Activated CD8-positive, alpha-beta memory T cell treated with anti-CD3 and anti-CD28 coated beads, Interleukin-2, amount 50 U/mL, for 4 hours (primary cell): ENCODE measurements at places on chromosomes 7 and 10.

DNA sequence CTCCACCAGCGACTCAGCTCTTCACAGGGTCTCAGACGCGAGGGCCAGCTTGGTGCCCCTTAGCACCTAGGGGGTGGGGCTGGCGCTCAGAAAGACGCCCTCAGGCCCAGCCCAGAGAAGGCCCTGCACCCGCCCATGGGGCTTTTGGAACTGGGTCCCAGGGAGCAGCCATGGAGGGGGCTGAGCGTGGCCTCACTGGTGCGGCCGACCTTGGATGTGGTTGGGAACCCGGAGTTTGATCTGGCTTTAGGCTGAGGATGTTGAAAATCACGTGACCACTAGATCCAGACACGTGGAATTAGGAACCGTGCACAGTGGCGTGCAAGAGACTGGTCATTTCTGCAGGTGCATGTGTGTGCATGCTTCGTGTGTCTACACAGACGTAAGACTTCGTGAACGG is 185.4 kb downstream of the DNAJB6 start:
- peak; percentile 5 for DNase-seq

GRCh38 chr7:47581804-47582763 is at the start of gene TNS3:
TNS3 (minus strand) TSS chr7:47582111; CDS start chr7:47439636, 142,475 bp downstream.
- DNase-seq: no peak

- DNase-seq: no peak
Measured at GRCh38 chr7:125529249-125529648, 599.6 kb upstream of the POT1 start.

DNA sequence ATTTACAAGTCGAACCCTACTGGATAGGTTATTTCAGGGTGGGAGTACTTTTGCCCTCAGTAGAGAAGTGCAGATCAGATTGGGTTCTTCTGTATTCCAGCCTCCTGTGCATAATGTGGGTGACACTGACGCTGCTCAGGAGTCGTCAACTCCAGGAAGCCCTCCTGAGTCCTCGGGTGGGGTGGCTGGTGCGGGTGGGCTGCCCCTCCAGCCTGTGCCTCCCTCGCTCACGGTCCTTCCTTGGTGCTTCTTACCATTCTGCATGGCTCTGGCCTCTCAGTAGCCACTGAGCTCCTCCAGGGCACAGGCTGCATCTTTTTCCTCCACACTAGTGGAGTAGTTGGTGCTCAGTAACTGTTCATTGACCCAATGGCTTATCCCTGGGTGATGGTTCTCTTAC is 4.3 kb downstream of the CDH23 start:
- no peak for DNase-seq

- no peak for DNase-seq
Measured at GRCh38 chr10:6123532-6123931, 34.7 kb downstream of the RBM17 start.

GRCh38 chr10:125951290-125951689 is 54.9 kb downstream of the FANK1 start:
- no peak for DNase-seq

DNA sequence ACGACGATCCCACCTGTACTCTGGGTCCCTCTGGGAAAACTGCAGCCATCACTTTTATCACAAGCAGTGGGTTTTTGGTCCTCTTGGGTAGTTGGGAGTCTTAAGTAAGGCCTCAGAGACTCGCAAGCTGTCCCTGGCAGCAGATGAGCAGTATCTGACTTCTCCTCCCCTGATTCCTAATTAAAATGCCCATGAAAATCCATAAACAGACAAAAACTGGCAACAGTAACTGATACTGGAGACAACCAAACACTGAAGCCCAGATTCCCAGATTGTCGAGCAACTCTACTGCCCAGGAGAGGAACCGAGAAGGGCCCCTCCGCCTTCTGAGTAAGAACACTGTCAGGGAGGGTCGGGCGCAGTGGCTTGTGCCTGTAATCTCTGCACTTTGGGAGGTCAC is 333.8 kb downstream of the CALN1 start:
- no peak for DNase-seq

- no peak for DNase-seq
Measured at GRCh38 chr7:29274146-29275017, 79.8 kb downstream of the CHN2 start.

DNA sequence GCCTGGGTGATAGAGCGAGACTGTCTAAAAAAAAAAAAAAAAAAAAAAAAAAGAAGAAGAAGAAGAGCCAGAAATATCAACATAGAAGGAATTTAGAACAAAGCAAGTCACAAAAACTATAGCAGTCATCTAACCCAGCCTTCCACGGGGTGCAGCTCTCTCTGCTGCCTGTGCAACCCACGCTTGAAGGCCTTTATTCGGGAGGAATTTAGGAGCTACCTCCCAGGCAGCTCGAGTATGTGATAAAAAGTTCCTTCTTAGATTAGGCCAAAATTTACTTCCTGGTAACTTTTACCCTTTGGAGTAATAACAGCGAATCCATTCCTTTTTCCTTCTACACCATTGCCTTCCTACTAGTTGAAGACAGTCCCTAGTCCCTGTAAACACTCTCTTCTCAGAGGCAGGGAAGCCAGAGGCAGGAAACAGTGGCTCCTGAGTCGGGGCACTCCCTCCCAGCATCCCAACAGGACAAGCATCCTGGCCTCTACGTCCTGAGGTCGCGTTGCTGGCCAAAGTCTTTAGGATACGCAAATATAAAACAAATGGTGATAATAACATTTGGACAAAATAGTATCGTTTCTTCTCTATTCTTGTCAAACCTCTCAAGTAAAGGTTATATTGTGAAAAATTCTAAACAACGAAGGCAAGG is 109.3 kb upstream of the KMT2C start:
- no peak for DNase-seq

GRCh38 chr10:14074062-14074884 is 256.5 kb downstream of the FRMD4A start:
- no peak for DNase-seq

DNA sequence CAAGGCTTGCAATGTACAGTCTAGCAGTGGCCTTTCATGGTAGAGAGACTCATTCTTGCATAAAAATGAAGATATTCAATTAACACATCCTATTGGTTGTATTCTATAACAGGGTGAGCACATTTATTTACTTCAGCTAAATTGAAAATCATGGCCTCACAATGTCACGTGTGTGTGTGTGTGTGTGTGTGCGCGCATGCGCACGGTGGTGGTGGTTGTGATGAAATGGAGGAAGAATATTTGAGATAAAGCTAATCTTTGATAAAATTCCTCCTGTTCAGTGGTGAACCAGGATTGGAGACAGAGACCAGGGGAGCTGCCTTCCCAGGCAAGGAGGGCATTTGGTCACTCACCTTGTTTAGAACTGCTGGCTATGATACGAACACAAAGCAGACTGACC is 199.8 kb downstream of the DPP6 start:
- no peak for DNase-seq

DNA sequence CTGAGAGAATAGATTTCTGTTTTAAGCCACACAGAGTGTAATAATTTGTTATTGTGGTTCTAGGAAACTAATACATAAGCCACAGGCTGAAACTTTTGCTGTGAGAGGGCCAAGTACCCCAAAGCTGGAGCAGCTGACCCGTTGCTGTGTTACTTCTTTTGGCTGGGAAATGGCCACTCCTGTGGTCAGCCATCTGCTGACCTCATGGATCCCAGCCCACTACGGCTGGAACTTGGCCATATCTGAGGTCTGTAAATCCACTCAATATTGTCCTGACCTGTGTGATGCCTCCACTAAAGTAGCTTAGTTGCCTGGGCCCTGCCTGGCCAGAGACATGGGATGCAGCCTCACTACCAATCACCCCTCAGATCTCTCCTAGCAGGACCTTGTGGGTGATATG is 17.4 kb upstream of the LOXL4 start:
- no peak for DNase-seq

DNA sequence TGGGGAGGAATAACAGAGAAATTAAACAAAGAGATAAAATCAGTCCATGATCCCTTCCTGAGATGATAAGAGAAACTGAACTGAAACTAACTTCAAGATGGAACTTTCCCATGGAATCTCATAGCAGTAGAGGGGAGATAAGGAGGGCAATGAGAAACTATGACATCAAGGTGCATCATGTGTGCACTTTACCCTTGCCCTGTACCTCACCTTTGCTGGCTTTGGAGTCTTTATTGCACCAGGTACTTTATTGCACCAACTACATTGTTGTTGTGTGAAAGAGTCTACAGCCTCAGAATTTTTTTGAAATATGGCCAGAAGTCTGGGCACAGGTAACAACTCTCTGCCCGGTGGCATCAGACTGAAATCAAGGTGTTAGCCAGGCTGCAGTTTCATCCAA is 11.2 kb upstream of the SMC3 start:
- DNase-seq: no peak

DNA sequence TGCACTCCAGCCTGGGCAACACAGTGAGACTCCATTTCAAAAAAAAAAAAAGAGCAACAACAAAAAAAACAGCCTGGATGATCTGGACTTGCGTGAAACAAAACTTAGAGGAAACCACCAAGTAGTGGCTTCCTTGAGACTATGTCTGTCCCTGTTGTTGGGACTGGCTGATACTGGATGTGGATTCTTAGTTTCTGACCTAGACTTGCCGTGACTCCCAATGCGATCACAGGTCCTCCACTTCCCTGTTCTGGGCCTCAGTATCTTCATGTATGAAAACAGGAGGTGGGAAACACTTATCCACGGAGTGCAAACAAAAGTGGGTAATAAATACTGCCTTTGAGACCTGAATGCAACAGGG is 125.7 kb downstream of the PRPF18 start:
- no peak for DNase-seq

DNA sequence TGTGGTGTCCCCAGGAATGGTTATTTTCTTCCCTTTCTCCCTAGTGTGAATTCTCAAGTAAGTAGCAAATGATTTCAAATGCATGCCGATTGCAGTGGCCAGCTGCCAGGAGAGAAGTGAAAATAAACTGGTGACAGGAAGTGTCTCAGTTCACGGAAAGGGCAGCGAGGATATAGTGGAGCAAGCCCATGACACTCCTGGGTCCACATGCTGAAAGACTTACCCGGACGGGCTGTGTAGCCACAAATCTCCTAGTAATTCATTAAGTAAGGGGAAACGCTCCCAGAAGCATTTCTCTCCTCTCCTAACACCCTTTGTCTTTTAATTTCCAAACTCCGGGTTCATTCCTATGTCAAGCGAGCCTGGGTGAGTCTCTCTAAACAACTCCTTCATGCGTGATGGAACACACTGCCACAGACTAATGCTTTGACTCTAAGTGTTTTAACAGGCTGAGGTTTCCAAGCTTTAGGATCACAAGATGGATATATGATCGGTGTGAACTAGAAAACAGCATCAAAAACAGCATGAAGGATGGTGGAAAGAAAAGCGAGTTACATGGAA is 125.6 kb downstream of the CYP26A1 start:
- DNase-seq: no peak

GRCh38 chr7:95608359-95609173 is 12.2 kb upstream of the PDK4 start:
- no peak for DNase-seq

GRCh38 chr7:133645884-133646391 is 393.1 kb downstream of the EXOC4 start:
- DNase-seq: no peak

GRCh38 chr7:97639036-97639435 is 92.8 kb upstream of the TAC1 start:
- DNase-seq: no peak

DNA sequence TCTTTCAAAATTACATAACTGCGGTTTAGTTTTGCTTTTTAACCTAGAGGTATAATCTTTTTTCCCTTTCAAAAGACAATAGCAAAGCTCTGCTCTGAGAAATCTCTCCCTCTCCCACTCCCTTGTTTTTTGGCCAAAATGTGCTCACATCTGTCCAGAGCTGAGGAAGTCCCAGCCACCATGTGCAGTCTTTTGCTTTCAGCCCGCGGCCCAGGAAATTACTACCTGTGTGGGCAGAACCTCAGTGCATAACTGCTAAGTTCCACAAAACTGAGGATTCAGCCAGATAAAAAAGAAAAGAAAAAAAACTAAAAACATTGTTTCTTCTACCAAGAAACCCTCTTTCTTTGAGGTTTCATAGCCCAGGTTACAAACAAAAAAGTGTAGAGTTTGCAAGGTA is 115.0 kb upstream of the HGF start:
- DNase-seq: no peak

DNA sequence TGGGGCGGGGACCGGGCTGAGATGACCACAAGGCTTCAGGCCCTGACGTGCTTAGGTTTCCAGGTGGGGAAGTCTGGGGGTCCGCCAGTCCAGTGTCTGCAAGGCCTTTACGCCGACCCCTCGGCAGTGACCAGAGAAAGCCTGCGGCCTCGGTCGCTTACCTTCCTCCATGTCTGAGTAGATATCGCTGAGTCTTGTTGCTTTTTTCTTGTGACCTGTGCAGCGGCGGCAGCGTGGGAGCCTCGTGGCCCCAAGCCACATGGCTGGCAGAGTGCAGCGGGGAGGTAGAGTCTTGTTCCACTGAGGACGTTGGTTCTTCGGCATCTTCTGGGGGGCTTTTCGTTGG is 329 bp downstream of the NOLC1 start:
- DNase-seq: peak; percentile 61

DNA sequence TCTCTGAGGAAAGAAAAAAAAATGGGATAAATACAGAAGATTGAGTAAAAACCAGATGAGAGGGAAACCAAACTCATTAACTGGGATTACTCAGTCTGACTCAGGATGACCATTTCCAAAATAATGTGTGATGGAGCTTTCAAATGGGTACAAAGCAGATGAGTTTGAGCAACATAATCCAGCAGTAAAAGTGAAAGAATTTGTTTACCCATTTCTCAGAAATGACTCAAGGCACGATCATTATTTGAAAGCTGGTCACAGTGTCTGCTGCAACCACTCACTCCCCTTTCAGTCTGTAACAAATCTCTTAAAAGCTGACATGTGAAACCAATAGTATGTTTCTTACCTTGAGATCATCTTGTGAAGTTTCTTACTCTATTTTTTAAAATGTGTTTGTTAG is 104.7 kb upstream of the KLF14 start:
- no peak for DNase-seq

- DNase-seq: no peak
Measured at GRCh38 chr10:123841560-123841959, 50.0 kb downstream of the CPXM2 start.

DNA sequence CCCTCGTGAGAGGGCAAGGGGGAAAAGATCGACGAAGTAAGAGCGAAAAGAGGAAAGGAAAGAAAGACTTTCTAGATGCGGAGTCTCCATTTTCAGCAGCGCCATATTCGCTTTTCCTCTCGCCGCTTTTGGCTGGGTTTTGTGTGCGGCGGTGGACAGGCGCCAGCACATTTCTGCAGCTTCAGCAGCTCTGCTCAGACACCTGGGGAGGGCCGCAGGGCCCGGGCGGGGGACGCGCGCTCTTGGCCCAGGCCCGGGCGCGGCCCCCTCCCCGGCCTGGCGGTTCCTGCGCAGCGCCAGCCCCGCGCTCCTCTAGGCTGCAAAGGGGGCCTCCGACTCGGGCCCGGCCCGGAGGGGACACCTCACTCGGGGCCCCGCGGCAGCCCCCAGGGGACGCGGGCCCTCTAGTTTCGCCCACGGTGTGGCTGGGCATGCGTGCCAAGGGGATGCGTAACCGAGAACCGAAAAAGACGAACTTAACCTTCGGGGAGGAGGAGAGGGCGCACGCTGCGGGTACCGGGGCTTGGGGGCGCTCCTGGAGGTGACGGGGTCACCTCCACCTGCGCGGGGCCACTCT is 34.5 kb upstream of the EBLN1 start:
- peak; percentile 53 for DNase-seq

- DNase-seq: no peak
Measured at GRCh38 chr10:98384531-98385133, 30.4 kb downstream of the PYROXD2 start.

- DNase-seq: no peak
Measured at GRCh38 chr7:52842202-52842900, 193.1 kb upstream of the POM121L12 start.
